Stimulated activated CD4-positive, alpha-beta T cell treated with anti-CD3 and anti-CD28 coated beads, Interleukin-4, amount 100 ng/mL, for 48 hours (primary cell): ENCODE measurements at places on chromosomes 1 and 21.

DNA sequence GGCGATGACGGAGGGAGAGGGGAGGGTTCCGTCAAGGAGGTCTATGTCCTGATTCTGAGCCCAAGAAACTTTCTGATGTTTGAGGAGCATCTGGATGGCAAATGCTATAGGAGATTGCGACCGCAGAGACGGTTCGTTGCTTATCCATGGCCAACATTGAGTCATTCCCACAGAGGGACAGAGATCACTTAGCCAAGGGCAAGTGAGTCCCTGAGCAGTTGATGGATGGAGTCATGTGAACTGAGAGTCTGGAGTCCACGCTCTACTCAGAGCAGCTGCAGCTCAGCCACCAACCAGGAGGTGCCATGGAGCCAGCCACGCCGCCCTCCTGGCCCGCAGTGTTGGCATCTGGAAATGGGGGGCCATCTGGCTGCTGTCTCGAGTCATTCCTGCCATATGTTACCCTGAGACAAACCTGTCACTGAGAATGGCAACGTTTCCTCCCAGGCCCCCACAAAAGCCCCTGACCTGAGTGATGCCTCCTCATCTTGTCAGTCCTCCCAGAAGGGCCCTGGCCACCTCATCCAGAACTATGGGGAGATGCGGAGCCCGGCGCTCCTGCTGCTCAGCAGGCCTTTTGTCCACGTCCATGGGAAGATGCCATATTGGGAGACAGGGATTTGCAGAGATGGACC, 58.6 kb downstream of the ATP5PO start:
- DNase-seq: no peak

DNA sequence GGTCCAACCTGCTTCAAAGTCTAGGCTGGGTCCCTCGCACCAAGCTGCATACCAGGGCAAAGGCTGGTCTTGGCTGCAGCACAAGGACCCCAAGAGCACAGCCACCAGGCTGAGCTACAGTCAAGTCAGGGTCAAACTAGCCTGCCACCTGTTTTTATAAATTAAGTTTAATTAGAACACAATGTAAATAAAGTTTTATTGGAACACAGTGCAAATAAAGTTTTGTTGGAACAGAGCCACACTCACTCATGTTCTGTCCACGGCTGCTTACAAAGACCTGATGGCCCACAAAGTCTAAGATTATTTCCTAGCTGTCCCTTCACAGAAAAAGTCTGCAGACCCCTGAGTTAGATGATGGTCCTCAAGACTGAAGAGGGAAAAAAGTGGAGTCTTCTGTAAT, 66.2 kb downstream of the MRPL37 start:
- DNase-seq: no peak

- DNase-seq: no peak
These were observed 21.9 kb upstream of the PADI6 start for GRCh38 chr1:17350083-17350482.

DNA sequence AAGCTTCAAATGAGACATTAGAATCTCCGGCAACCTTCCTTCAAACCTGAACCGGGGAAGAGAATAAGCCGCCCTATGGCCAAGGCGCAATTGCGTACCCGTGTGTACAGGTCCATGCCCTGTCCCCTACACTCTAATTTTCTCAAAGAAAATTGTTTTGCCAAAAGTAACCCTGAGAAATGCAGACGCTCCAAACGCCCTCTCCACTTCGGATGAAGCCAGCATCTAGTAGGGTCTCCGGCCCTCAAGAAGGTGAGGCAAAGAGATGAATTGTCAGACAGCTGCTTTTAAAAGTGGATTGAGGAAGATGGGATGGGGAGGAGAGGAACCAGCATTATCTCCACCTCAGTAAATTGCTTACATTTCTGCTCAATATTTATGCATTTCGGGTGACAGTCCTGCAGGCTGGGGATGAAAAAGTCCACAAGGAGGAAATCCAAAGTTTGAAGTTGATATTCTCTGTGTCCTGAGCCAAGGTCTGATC, 630 bp upstream of the LHX9 start:
- no peak for DNase-seq

- no peak for DNase-seq
These were observed 50.7 kb upstream of the IRF2BP2 start for GRCh38 chr1:234660536-234661316.

GRCh38 chr1:209823143-209824041, 4.4 kb upstream of the UTP25 start:
- DNase-seq: no peak

GRCh38 chr1:2130871-2131289, 63.7 kb downstream of the FAAP20 start:
- no peak for DNase-seq

GRCh38 chr1:211734791-211735190, 59.4 kb upstream of the NEK2 start:
- no peak for DNase-seq

GRCh38 chr1:194084755-194085154, 898.3 kb upstream of the B3GALT2 start:
- no peak for DNase-seq

GRCh38 chr1:121566346-121566745, 381.6 kb downstream of the SRGAP2C start:
- DNase-seq: no peak

DNA sequence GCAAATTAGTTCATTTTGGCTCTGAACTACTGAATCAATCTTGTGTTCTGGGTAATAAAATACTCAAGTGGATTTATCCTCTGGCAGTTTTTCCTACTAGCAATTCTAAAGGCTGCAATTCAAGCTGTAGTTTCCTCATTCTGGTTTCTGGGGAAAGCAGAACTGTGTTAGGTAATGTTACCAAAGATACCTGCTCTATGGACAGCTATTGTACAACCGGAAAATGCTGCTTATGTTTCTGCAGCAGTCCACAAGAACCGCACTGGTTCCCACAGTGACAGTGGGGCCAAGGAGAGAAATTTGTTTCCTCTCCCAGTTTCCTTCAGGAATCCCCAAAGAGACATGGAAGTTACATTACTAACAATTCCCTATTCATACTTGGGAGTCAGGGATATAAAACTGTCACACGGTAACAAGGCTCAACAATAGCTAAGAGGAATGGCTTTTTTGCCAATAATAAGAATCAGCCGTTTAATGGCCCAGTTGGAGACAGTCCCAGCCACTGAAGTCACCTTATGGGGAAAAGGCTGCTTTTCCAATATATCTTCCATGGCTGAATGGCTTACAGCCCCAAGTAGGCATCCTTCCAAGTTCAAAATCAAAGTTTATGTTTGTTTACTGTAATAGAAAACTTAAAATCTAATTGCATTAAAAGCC, 52.6 kb downstream of the PCNX2 start:
- DNase-seq: no peak

DNA sequence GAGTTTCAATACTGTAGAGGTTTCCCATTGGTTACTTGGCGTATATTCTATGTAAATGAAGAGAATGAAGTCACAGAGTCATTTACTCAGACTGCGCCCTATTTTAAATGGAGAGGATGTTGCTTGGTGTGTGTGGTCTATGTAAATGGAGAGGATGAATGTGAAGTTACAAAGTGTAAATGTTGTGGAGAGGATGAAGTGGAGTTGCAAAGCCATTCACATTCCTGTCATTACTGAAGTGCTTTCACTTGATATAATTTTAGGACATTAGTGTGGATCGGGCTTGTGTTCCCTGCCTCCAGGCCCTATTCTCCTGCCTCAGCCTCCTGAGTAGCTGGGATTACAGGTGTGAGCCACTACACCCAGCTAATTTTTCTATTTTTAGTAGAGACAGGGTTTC, 99.4 kb upstream of the CACYBP start:
- no peak for DNase-seq

DNA sequence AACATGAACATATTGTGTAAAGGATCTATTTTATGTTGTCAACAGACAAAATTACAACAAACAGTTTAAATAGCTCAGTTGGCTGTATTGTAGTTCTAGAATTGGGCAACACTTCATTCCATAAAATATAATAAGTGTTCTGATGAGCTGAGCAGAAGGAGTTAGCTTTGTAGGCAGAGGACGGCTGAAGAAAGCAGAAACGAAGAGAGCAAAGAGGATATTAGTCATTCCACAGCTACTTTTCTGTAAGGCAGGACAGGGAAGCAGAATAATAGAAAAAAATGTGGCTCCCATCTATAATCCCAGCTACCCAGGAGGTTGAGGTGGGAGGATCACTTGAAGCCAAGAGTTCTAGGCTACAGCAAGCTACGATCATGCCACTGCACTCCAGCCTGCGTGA, 20.2 kb upstream of the IVNS1ABP start:
- no peak for DNase-seq

- no peak for DNase-seq
These were observed 37.2 kb downstream of the ROR1 start for GRCh38 chr1:63810936-63811469.

GRCh38 chr1:204684571-204685235, 835 bp downstream of the LRRN2 start:
- no peak for DNase-seq

DNA sequence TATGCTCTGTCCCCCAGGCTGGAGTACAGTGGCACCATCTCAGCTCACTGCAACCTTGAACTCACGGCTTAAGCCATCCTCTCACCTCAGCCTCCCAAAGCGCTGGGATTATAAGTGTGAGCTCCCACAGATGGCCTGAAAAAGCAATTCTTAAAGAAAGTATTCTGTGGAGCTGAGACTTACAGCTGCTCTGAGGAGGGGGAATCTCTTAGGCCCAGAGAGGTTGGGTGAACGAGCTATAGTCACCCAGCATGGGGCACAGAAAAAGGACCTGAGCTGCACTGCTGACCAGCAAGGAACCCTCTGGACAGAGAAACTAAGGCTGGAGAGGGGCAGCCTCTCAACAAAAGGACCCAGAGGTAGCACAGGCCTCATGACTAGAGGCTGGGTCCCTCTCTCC, 1.3 kb downstream of the PAQR7 start:
- DNase-seq: no peak

GRCh38 chr21:37562920-37563640, 196.5 kb downstream of the DYRK1A start:
- DNase-seq: no peak

DNA sequence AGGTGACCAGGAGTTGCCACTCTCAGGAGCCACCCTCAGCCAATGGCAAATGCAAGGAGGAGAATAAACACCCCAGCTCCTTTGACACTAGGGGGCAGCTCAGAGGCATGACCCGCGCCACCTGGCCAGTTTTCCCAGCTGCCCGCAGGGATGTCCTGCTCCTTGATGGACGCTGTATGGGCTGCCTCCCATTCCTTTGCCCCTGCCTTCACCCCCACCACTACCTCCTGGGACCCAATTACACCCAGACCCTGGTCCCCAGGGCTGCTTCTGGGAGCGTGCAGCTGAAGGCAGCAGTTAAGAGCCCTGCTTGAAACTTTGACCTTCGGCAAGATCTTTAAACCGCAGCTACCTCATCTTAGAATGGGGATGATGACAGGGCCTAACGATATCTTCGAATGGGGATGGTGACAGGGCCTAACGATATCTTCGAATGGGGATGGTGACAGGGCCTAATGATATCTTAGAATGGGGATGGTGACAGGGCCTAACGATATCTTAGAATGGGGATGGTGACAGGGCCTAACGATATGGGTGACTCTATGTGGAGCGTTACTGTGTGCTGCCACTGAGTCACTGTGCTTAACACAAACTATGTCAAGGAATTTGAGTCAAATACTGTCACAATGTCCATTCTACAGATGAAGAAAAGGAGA, 163.0 kb upstream of the KAZN start:
- DNase-seq: no peak

- no peak for DNase-seq
These were observed 5.8 kb downstream of the CASQ1 start for GRCh38 chr1:160196143-160196542.

DNA sequence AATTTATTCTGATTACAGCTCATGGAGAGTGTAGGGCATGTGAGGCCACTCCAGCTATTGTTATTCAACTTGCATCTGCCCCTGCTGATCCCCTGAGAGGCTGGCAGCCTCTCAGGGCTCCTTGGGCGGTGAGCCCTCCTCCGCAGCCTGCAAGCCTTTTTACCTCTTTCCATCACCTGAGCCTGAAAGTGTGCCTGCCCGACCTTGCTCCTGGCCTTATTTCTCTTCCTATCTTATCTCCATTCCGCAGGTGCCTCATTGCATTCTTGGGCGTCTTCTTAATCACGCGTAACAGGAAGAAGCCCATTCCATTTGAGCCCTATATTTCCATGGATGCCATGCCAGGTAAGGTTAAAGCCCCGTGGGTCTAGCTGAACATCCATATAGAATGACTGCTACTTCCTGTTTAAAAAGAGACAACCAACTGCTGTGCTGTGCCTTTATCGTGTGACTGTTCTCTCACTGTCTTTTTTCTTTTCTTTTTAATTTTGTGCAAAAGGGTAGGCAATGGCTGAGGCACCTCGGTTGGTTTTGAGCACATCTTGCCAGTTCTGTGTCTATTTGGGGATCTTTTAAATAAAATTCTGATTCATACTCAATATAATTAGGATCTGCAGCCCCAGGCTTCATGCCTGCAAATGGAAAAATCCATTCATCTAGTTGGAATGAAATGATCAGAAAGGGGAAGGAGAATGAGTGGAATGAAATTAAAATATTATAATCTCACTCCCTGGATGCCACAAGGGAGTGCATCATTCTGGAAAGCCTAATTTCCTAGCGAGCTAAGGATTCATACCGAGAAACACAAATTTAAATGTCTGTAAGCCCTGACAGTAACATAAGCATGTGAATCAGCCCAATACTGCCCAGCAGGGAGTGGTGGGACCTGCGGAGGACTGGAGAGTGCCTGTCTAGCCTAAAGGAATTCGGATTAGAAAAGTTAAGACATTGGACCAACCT, 38.6 kb upstream of the RCAN3 start:
- no peak for DNase-seq

DNA sequence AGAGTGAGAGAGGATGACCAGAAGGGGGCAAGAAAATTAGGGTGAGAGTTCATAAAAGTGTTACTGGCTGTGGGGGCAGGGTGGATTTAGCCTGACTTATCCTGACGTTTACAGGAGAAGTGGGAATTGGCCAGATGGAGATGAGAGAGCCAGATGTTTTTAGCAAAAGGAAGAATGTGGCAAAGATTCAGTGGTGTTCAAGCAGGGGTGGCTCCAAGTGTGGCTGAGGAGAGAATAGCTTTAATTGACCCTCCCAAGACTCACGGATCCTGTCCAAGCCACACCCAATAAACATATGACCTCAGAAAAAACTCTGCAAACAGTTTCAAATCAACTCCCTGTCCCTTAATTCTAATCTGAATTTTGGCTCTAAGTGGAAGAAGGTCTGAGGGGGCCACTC, 35.2 kb upstream of the EDEM3 start:
- no peak for DNase-seq

DNA sequence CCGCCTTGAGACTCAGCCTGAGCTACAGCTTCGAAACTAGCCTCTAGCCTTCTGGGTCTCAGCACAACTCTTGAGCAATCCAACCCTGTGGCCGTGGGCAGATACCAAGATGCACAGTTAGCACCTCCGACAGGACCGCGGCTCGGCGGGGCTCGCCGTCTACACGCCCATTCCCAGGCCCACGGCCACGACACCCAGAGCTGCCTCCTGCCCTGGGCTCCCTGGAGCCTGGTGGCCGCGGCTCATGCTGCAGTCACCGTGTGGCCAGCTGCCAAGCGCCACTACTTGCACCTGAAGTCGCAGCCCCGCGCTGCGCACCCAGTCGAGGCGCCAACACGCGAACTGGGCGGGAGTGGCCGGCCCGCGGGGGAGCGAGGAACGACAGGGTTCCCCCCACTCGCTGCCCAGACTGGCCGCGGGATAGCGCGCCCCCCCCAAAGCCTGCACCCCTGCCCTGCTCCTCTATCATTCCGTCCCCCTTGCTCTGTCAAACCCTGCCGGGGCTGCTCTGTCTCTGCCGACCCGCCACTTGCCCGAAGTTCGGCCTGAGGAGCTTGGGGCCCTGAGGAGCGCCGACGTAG, 729 bp upstream of the CDCA8 start:
- DNase-seq: peak; percentile 22
